ENCODE measurements at places on chromosomes 16 and 17.

DNA sequence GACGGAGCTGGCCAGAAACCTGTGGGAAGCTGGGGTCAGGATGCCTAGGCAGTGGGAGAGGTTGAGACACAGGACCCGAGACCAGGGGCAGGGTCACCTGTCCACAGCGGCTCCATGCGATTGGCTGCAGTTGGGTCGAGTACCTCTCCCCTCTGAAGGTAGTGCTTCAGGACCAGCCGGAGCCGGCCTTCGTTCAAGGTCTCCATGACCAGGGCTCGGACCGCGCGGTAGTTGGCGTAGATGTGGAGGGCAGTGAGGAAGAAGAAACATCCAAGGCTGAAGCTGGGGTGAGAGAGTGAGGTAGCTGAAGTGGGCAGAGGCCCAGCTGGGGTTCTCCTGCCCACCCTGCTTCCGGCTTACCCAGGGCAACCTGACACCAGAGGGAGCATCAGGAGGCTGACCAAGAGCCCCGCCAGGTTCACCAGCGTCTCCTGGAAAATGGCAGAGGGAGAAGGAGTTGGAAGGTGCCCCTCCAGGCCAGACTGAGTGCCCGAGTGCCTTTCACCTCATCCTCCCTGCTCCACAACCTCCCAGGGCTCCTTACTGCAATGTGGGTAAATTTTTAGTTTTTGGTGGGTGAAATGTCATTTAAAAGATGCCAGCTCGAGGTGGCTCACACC is 10.7 kb downstream of the SLC5A2 start:
- no peak for DNase-seq

DNA sequence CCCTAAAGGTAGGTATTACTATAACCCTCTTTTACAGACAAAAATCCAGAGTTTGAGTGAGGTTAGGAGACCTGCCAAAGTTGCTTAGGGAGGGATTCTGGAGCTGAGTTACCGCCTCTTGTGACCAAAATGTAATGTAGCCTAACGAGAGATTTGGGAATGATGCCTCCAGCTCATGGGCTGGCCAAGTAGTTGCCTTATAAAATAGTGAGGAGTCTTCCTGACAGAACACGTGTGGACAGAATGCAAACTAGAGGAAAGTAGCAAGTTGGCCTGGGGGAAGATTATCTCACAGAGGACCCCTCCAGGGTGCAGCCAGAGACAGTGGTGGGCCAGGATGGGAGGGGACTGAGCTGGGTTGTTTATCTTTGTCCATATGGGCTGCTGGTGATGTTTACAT is 543.7 kb upstream of the CDH11 start:
- DNase-seq = no peak

DNA sequence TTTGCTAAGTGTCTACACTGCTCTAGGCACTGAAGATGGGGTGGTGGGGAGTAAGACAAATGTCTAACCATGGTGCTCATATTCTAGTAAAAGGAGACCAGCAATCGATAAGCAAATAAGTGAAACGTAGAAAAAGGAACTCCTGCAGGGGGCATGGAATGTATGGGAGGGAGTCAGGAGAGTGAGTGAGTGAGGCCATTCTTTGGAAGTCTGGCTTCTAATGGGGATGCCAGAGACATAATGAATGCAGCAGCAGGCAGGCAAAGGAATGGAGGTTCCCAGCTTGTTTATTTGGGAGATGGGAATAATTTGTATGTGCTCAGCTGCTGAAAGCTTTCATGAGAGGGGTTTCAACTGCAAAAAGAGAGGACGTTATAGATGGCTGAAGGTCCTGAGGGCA is 216.4 kb upstream of the DYNLRB2 start:
- DNase-seq = no peak

DNA sequence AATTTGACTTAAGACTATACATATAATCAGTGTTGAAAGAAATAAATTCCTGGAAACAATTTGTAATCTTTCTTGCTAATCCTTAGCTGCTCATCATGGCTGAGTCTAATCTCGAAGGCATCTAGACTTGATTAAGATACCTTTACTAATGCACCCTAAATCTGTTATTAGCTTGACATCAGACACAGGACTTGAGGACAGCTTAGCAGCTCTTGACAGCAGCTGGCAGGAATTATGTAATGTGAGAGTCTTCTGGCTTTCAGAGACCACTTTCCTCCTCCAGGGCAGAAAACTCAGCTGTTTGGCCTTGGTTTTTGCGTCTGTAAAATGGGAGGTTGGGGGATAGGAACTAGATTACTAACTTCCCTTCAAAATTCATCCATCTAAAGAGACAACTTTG is 7.1 kb upstream of the MPP2 start:
- no peak for DNase-seq

DNA sequence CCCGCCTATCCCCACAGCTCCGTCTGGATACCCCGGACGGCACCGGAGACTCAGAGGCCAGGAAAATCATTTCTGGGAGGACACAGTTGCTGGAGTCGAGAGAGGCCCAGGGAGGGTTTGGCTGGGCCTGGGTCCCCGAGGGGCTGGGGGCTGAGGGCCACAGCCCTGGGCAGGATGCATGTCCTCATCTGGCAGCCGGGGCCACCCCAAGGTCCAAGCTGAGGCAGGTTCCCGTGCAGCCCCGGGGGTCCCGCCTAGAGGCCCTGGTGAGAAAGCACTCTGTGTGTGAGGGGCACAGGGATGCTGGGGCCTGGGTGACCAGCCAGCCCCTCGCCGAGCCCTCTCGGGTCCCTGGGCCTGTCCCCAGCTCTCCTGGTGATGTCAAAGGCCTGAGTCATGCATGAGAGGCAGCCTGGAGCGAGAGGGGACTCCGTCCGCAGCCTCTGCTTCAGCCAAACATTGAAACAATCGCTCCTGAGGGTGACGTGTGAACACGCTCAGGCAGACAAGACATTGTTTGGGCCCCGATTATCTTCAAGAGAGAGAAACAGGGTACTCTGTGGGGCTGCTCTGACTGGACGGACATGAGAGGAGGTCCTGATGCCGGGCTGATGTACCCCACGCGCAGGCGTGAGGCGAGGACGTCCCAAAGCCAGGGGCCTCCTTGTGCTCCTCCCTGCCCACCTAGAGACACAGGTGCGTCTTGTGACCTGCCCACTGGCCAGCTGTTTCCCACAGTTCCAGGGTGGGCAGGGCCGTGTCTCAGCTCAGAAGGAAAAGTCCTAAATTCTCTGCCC is 25.8 kb upstream of the C1QTNF8 start:
- DNase-seq = no peak

GRCh38 chr17:78844301-78845005 is 3.8 kb upstream of the USP36 start:
- DNase-seq = no peak

DNA sequence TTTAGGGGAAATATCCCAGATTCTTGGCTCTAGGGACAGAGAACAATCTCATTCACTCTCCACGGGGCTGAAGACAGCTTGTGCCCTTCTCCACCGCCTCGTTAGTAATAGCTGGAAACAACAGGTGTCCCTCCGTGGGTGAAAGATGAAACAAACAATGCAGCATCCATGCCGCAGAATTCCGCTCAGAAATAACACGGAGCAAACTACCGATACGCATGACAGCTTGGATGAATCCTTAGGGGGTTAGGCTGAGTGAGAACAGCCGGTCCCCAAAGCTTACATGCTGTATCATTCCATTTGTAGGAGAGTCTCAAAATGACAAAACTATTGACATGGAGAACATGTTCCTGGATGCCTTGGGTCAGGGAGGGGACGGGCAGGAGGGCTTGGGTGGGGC is 29.4 kb upstream of the CACNG1 start:
- no peak for DNase-seq

GRCh38 chr17:41593306-41593981 is 6.7 kb upstream of the KRT14 start:
- DNase-seq = no peak

DNA sequence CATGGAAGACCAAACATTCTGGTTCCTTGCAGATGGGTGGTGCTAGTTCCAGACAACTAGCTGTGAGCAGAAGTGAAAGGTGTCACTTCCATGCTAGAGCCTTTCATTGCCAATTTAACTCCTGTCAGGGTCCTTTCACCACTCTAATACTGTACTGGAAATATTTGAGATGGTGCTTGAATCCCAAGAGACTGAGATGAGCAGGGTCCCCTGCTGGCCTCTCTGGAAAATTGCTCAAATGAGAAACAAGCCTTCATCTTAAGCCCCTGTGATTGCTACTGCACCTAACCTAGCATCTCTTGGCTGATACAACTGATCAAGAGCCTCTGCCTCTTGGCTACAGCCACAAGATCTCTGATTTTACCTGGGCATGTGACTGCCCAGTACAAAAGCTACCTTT is 7.4 kb upstream of the VAC14 start:
- DNase-seq = no peak

GRCh38 chr17:82225368-82226029 is 3.3 kb upstream of the SLC16A3 start:
- DNase-seq = no peak

GRCh38 chr16:68421076-68421475 is 27.2 kb downstream of the SMPD3 start:
- no peak for DNase-seq

DNA sequence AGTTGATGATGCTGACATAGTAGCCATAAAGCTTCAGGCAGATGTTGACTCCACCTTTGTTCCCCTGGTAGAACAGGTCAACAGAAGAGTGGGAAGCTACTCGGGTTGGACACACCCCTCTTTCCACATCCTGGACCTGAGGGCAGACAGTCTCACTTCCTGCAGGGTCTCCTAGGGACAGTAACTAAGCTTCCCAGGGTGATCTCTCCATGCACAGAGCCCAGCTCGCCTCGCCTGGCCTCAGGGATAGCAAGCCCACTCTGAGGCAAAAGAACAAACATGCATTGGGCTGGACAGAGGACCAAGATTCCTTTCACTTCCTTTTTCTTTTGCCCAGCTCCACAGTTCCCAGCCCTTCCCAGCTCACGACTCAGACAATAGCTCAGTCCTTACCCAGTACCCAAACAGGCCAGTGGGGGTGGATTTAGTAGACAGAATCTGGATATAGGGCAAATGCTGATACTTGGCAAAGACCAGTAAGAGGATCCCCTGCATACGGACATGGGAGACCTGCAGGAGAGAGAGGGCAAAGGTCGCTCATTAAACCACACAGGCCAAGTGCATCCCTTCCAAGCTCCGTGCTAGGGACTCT is 7.0 kb downstream of the INPP5K start:
- peak; percentile 66 for DNase-seq

DNA sequence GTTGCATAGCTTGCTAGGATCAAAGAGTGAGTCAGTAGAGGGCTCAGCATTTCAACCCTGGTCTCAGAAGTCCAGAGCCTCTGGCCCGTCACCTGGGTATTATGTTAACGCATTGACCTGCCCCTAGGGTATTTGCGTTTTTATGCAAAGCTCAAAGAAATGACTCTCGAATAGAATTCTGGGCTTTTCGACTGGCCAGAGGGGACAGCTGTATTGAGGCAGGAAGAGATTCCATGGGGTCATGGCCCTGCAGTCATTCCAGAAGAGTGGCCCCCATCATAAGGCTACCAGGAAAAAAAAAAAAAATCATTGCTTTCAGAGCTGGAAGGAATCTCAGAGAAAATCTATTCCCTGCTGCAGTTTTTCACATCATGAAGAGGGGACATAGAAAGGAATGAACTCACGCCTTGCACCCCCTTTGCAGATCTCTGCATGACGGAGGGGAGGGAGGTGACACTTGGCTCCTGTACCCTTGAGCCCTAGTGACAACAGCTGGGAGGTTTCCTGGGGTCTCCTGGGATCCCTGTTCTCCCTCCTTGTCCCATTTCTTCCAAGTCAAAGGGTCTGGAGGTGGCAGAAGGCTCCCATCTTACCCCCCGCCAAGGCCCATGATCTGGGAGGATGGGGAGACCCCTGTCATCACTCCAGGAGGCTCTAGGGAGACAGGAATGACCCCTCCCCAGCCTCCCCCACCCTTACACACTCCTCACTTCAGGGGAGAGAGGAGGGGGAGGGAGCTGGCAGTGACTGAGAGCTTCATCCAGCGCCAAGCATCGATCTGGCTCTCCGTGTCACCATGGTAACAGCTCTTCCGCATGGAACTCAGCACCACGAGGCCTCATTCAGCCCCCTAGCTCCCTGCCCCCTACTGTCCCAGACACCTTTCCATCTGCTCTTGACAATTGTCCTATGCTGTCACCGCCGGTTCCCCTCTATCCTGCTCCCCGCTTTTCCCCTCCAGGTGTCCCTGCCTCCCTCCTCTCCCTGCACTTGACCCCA is 35.8 kb downstream of the GP2 start:
- DNase-seq = no peak

All from SW480 (cell line).